ENCODE measurements at places on chromosomes 4 and X.

- DNase-seq, result no peak
These were observed 7.6 kb downstream of the PRIMPOL start for GRCh38 chr4:184657144-184657543.

DNA sequence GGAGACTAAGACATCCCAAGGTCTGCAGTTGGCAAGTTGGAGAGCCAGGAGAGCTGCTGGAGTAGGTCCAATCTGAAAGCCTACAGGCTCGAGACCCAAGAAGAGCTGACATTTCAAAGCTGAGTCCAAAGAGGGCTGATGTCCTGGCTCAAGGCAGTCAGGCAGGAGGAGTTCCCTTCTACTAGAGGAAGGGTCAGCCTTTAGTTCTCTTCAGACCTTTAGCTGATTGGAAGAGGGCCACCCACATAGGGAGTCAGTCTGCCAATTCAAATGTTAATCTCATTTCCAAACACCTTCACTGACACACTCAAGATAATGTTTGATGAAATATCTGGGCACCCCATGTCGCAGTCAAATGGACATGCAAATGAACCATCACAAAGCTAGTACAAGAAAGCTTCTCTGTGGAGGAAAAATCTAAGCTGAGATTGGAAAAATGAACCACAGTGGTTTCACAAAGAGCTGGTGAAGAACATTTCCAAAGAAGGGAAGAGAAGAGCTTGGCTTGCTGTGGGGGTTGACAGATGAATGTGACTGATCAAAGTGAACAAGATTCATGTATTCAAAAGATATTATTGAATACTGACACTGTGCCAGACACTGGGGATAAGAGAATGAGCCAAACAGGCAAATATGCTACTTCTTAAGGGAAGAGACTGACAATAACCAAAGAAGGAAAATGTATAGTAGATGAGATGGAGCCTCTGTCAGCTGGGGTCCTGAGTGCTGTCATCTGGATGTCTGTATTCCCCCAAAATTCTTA lies 61.2 kb downstream of the STK32B start:
- no peak for DNase-seq

DNA sequence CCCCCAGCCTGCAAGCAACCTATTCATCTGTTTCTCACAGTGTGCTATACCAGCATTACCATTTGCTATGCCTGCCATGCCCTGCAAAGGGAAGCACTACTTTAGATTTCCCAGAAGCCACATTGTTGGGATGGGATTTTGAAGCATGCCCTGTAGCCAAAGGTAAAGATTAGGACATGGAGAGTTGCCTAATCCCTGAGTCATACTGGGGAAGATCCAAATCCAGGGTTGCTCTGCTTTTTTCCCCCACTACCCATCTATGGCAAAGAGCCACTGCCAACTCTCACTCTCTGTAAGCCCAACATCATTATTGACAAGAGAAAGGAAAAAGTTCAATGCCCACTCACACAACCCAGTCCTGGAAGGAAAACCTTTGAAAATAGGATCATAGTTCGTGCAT lies 36.7 kb upstream of the TMEM164 start:
- no peak for DNase-seq

- DNase-seq, result no peak
These were observed 59.1 kb downstream of the IGFBP7 start for GRCh38 chr4:57051095-57051494.

DNA sequence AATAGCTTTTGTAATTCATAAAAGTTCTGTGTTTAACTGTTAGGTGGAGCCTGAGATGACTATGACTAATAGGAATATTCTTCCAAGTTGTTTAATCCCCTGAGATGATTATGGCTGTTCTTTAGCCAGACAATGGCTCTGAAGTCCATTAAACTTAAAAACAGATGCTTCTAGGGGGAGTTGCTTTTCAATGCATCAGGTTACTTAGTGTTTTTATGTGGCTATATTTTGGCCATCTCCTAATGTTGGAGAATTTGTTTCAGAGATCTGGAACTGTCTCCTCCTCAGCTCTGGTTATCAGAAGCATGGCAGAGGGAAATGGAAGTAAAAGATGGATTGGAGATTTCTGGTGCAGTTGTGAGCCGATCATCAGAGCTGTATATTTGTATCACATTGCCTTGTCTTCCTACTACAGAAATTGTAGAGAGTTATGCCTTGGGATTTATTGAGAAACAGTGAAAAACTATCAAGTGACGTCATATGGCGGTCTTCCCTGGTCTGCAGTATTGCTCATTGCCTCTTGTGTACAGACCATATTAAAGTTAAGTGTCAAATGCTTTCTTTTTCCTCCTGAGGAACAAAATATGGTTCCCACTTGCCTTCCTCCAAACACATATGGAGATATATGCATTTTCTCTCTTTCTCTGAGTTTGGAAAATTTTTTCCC lies 29.8 kb downstream of the SGMS2 start:
- no peak for DNase-seq

- no peak for DNase-seq
These were observed 51.8 kb upstream of the ARX start for GRCh38 chrX:25067271-25068172.

- DNase-seq, result no peak
These were observed 172.0 kb downstream of the FBXO8 start for GRCh38 chr4:174111422-174111821.

DNA sequence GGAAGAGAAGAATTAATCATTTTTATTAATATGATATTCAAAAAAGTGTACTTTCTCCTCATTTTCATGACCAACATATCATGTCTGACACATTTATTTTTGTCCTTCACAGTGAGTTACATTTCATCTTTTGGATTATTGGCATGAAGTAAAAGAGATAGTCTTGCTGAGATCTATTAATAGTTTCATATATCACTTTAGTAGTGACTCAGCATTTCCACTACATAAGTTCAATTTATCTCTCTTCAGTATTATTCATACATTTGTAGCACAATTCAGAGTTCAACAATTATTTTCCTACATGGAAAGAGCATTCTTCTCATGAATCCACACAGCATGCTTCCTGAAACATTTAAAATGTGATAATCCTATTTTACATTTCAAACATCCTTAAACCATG lies 1461.1 kb downstream of the TECRL start:
- DNase-seq, result no peak

GRCh38 chrX:40094041-40094899 lies 3.5 kb downstream of the BCOR start:
- no peak for DNase-seq

GRCh38 chrX:146615628-146616348 lies 193.8 kb upstream of the CXorf51B start:
- DNase-seq, result no peak

- no peak for DNase-seq
These were observed 44.7 kb upstream of the IGFBP7 start for GRCh38 chr4:57154926-57155325.

DNA sequence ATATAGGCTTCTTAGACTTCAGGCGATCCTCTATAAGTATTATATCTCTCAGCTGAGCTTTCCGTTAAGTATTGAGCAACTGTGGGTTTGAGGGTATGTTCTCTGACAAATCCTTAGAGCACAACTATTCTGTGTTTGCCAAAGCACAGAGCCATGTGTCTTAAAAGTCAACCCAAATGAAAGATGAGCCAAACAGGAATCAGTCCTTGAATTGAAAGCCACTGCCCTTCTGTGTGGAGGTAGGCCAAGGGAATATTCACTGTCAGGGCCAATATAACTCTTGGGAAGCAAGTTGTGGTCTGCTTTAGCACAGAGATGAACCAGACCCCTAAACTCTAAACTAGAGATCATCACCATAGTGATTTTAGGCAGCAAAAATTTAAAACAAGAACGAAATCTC lies 164.0 kb downstream of the STAG2 start:
- no peak for DNase-seq

- DNase-seq, result no peak
These were observed 81.4 kb downstream of the PRR32 start for GRCh38 chrX:126900937-126901336.

DNA sequence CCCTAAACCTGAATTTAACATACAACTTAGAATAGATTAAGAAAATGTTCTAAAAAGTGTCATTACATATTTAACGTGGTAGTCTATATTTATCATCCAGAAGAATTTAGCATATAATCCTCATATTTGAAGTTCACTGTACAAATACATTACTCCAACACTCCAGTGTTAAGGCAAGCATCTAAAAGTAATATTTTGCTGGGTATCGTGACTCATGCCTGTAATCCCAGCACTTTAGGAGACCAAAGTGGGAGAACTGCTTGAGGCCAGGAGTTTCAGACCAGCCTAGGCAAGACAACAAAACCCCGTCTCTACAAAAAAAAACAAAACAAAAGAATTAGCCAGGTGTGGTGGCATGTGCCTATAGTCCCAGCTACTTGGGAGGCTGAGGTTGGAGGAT lies 24.8 kb downstream of the LRBA start:
- DNase-seq, result no peak

DNA sequence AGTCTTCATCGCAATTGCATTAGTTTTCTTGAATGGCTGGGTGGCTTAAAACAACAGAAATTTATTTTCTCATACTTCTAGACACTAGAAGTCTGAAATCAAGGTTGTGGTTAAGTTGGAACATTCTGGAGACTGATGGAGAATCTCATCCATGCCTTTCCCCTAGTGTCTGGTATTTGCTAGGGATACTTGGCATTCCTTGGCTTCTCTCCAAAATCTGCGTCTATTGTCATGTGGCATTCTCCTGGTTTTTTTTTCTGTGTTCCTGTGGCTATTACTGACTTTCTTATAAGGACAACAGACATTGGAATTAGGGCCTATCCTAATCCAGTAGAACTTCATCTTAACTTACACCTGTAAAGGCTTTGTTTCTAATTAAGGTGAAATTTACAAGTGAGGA lies 272.8 kb upstream of the EPHA5 start:
- DNase-seq, result no peak

- no peak for DNase-seq
These were observed 37.4 kb upstream of the IL1RAPL1 start for GRCh38 chrX:28549838-28550237.

GRCh38 chrX:15319075-15319474 lies 3.6 kb upstream of the ASB11 start:
- no peak for DNase-seq

GRCh38 chr4:138222046-138222445 lies 20.1 kb downstream of the SLC7A11 start:
- no peak for DNase-seq

GRCh38 chrX:123476611-123477219 lies 256.1 kb downstream of the THOC2 start:
- DNase-seq, result no peak

GRCh38 chr4:98544141-98544817 lies 114.1 kb downstream of the TSPAN5 start:
- DNase-seq, result no peak
